RCC 7860 (cell line): ENCODE measurements at places on chromosomes 6 and 20.

- DNase-seq = no peak
Measured at GRCh38 chr6:133544419-133544818, 303.3 kb downstream of the EYA4 start.

DNA sequence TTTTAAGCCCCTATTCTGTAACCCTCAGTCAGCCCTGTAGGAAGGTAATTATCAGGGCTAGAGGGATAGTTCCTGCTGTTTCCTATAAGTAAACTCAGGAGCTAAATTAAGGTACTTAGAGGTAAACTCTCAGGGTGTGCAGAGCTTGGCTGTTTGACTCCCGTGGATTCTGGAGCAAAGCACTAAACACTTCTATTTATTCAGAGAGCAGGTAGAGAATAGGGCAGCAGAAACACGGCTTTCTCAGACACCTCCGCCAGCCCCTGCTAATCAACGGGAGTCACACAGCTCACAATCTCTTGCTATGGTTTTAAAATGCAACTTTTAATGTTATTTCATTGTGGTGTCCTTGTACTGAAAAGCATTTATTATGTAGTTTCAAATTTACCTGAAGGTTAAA, 21.8 kb downstream of the PRKN start:
- no peak for DNase-seq

- no peak for DNase-seq
Measured at GRCh38 chr6:138692058-138692977, 81.3 kb upstream of the CCDC28A start.

GRCh38 chr6:136798044-136798443, 5.8 kb upstream of the MAP3K5 start:
- no peak for DNase-seq

DNA sequence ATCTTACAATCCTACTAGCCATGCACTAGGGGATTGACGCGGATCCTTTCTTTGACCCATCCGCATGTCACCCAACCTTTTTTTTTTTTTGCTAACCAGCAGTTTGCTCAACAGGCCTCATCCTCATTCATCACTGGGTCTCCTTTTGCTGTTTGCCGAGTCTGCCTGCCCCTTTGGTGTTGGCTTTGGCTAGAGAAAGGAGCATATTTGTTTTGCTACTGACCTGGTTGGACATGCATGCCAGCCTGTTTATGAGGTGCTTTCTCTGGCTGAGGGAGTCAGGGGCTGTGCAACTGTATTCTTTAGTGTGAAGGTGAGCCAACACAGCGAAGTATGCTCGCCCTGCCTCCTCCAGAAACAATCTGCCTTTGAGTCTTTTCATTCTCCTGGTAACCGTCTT, 40.2 kb downstream of the E2F3 start:
- DNase-seq = no peak

- no peak for DNase-seq
Measured at GRCh38 chr6:162239330-162239729, 488.2 kb downstream of the PRKN start.

DNA sequence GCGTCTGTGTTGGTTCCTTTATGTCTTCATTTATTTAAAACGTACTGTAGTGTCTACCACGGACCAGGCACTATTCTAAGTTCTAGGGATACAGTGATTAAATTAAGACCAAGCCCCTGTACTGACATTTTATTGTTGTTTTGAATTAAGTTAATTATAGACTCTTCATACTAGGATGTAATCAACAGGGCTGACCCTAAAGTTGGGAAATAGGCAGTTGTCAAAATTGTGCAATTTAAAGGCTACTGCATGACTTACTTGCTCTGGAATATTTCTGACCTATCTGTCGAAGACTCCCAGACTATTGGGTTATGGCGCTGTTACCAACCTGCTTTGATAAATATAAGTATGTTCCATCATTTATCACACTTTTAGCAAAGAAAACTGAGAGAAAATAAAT, 6.7 kb downstream of the MYO6 start:
- no peak for DNase-seq

GRCh38 chr6:119517428-119517827, 167.9 kb upstream of the MAN1A1 start:
- DNase-seq = no peak

DNA sequence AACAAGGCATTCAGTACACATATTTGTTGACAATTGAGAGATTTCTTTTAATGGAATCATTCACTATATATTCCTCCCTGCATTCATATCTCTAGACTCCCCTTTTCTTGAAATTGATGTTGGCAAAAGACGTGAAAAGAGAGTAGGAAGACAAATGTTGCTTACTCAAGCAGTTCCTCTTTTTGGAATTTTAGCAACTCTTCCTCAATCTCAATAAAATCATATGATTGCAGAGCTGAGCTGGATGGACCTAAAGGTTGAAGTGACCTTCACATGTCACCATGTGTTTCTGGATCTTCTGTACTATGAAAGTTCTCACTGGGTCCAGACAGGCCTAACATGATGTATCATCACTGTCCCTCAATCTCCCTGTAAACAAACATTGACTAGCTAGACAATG, 18.6 kb downstream of the ADGRF1 start:
- no peak for DNase-seq

DNA sequence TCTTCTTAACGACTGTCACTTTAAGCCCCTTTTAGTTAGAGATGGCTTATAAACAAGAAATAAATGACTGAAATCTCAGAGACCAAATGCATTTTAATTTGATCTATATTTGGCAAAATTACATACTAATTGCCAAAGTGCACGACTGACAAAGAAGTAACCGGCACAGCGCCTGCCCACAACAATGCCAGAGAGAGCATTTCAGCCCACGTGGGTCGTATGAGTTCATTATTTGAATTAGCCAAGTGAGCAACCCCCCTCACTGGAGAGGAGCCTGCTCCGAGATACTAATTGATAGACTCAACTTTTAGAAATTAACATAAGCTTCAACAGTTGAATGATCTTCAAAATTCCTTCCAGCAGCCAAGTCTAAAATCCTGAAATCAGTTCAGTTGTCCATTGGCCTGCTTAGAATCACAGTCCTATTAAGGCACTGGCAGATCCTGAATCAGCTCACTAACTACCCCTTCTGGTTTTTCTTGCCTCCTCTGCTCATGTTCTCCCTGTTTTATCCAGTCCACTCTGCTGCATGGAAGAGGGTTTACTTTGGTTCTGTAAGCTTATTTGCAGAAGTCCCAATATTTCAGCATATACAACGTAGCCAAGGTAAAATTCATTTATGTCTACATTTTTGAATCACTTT, 519.1 kb upstream of the AGPAT4 start:
- no peak for DNase-seq

- DNase-seq = peak; percentile 64
Measured at GRCh38 chr6:71333697-71334096, 45.1 kb downstream of the OGFRL1 start.
